ENCODE measurements at places on chromosomes 2 and 18. TPM values are rescaled to one million over a fixed set of nuclear protein-coding genes. Genes with fewer than 3 reads are reported as not detected.

GRCh38 chr18:77520767-77521166 is 271.1 kb downstream of the GALR1 start:
- no peak overlapping the region for H3K4me3 ChIP-seq
- no peaks in the 10 kb centered on the region for H3K36me3 ChIP-seq
- no peak overlapping the region for H3K27ac ChIP-seq
- no peaks in the 10 kb centered on the region for H3K4me1 ChIP-seq
- no peak for DNase-seq
- no peaks in the 10 kb centered on the region for H3K27me3 ChIP-seq

- no peak overlapping the region for H3K27ac ChIP-seq
- H3K36me3 ChIP-seq: no peaks in the 10 kb centered on the region
- H3K27me3 ChIP-seq: no peaks in the 10 kb centered on the region
- DNase-seq: no peak
- no peaks in the 10 kb centered on the region for H3K4me1 ChIP-seq
These were observed 319.4 kb upstream of the SLC39A10 start for GRCh38 chr2:195337597-195337996.

GRCh38 chr2:197904446-197904845 is 100.1 kb downstream of the PLCL1 start:
- no peaks in the 10 kb centered on the region for H3K27me3 ChIP-seq
- peaks cover 29% of the 10 kb centered on the region for H3K4me1 ChIP-seq
- no peak for DNase-seq
- H3K27ac ChIP-seq: no peak overlapping the region
- H3K36me3 ChIP-seq: no peaks in the 10 kb centered on the region
- no peak overlapping the region for H3K4me3 ChIP-seq

DNA sequence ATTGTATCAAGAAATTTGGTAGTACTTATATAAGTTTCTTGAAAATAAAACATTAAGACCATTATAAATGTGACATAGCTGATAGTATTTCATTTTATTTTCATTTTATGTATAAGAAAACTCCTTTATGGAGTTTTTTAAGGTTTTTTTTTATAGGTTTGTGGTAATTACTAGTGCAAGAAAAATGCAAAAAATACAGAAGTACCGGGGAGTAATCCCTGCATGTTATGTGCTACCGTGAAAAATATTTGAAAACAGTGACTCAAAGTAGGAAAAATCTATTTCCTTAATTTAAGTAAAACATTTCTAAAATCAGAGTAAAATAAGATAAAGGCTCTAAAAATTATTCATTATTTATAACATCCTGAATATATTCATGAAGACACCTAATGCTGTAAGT is 21.6 kb downstream of the ZSWIM2 start:
- H3K4me1 ChIP-seq: no peaks in the 10 kb centered on the region
- H3K27me3 ChIP-seq: no peaks in the 10 kb centered on the region
- no peak overlapping the region for H3K27ac ChIP-seq
- no peak overlapping the region for H3K4me3 ChIP-seq
- DNase-seq: no peak

GRCh38 chr2:62270728-62271127 is 74.8 kb downstream of the B3GNT2 start:
- no peak overlapping the region for H3K4me3 ChIP-seq
- no peaks in the 10 kb centered on the region for H3K36me3 ChIP-seq
- no peak overlapping the region for H3K27ac ChIP-seq
- peaks cover 6% of the 10 kb centered on the region for H3K4me1 ChIP-seq
- no peaks in the 10 kb centered on the region for H3K27me3 ChIP-seq

Gene PLGLB1
- total RNA-seq: not detected

Gene IL36G
- total RNA-seq: not detected

GRCh38 chr18:54872681-54873080 is 44.4 kb downstream of the RAB27B start:
- no peak overlapping the region for H3K4me3 ChIP-seq
- H3K27me3 ChIP-seq: no peaks in the 10 kb centered on the region
- no peaks in the 10 kb centered on the region for H3K36me3 ChIP-seq
- H3K27ac ChIP-seq: no peak overlapping the region
- DNase-seq: no peak

- no peaks in the 10 kb centered on the region for H3K27me3 ChIP-seq
- no peak overlapping the region for H3K4me3 ChIP-seq
- DNase-seq: no peak
- H3K27ac ChIP-seq: no peak overlapping the region
These were observed 31.5 kb downstream of the EHBP1 start for GRCh38 chr2:62736899-62737559.

DNA sequence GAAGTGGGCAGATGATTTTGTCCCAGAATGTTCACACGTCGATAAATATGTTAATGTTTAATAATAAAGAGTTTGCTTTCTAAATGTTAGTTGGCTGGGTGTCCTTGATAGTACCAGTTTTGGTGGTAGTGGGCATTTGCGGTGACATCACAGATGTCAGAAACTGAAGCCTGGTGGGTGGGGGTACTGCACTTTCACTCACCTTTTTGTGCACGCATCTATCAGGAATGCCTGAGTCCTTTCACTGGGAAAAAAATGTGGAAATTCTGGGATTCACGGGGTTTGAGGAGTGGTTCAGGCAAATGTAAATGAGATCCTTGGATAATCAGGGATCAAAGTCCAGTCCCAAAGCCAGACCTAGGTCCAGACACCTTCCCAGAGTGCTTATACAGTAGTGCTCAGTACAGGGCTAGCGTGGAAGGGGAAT is 3.2 kb downstream of the EPAS1 start:
- peak overlapping the region; percentile 90 for H3K4me3 ChIP-seq
- no peaks in the 10 kb centered on the region for H3K27me3 ChIP-seq

GRCh38 chr18:33469699-33470098 is 29.2 kb upstream of the CCDC178 start:
- DNase-seq: no peak
- no peak overlapping the region for H3K27ac ChIP-seq
- H3K27me3 ChIP-seq: no peaks in the 10 kb centered on the region
- no peak overlapping the region for H3K4me3 ChIP-seq
- no peaks in the 10 kb centered on the region for H3K36me3 ChIP-seq
- no peaks in the 10 kb centered on the region for H3K4me1 ChIP-seq

DNA sequence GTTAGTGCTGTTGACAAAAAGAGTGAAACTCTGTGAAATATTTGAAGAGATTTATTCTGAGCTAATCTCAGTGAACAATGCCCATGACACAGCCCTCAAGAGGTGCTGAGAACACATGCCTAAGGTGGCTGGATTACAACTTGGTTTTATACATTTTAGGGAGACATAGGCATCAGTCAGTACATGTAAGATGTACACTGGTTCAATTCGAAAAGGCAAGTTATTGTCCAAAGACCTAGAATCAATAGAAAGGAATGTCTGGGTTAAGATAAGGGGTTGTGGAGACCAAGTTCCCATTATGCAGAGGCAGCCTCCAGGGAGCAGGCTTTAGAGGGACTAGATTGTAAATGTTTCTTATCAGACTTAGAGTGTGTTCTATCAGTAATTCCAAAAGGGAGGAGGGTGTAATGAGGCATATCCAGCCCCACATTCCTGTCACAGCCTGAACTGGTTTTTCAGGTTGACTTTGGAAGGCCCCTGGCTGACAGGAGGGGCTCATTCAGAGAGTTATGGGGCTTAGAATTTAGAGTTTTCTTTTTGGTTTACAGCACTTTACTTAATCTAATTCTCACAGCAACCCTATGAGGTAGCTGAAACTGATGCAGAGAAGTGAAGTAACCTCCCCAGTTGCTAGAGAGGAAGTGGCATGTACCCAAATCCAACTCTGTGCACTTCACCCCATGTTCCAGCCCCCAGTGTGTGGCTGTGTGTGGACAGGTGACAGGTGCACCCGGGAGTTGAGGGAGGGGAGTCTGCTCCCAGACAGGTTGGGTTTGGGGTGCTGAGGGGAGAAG is 28.3 kb upstream of the ASAP2 start:
- H3K27me3 ChIP-seq: no peaks in the 10 kb centered on the region
- H3K36me3 ChIP-seq: no peaks in the 10 kb centered on the region
- peak overlapping the region; percentile 58 for H3K27ac ChIP-seq
- H3K4me1 ChIP-seq: peaks cover 25% of the 10 kb centered on the region
- H3K4me3 ChIP-seq: no peak overlapping the region
- DNase-seq: no peak

DNA sequence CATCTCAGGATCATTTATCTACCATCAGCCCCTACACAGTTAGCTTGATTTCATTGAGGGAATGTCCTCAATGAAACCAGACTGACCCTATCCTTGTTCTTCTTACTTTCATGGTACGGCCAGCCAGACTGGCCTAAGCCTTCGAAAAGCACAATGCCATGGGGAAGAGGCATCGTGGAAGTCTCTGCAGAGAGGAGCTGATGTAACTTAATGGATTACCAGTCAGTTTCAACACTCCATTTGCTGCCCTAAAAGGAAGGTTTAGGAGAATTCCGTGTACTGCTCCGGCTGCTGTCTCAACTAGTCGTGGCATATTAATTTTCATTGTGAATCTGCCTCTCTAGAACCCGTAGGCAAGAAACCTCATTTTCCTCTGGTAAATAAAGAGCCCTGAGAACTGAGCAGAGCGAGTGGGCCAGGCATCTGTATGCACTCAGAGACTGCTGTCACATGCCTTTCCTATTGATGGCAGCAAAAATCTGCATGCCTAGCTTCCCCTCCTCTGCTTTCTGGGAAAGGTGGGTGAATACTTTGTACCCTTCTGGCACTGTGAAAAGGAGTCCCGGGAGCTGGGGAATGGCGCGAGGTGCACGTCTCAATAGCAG is 184.9 kb downstream of the KLHL29 start:
- no peak overlapping the region for H3K27ac ChIP-seq
- DNase-seq: no peak
- peaks cover 16% of the 10 kb centered on the region for H3K4me1 ChIP-seq
- no peaks in the 10 kb centered on the region for H3K36me3 ChIP-seq
- H3K27me3 ChIP-seq: no peaks in the 10 kb centered on the region
- no peak overlapping the region for H3K4me3 ChIP-seq

Gene DOCK10
- 0.93 TPM for total RNA-seq

GRCh38 chr2:197011801-197012641 is 85.5 kb upstream of the PGAP1 start:
- no peak overlapping the region for H3K4me3 ChIP-seq
- DNase-seq: no peak
- H3K4me1 ChIP-seq: no peaks in the 10 kb centered on the region
- no peaks in the 10 kb centered on the region for H3K36me3 ChIP-seq

DNA sequence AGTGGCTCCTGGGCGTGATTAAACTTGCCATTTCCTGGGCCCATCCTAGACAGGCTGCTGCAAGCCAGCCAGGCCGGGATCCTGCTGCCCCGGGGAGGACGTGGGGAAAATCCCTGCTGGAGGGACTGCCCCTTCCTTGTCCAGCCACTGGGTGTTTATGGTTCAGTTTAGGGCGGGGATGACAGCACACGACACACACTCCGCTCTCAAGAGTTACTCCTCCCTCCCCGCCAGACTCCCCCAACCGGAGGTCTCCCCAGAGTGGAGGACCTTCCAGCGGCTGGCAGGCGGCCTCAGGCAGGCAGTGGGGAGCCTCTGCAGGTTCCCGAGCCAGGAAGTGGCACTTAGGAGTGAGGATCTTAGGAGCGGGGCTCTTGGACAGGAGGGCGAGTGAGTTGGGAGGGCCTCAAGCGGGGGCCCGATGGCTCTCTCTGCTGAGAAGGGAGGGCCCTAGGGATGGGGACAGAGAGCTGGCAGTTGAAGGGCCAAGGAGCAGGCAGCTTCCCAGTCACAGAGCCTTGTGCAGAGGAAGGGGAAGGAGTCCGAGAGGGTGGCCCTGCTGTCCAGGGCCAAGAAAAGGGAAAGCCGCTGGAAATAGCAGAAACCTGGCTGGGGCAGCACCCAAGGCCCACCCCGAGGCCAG is 5.7 kb upstream of the GPR35 start:
- no peak overlapping the region for H3K4me3 ChIP-seq
- no peaks in the 10 kb centered on the region for H3K36me3 ChIP-seq
- no peaks in the 10 kb centered on the region for H3K4me1 ChIP-seq
- no peak overlapping the region for H3K27ac ChIP-seq
- no peak for DNase-seq

DNA sequence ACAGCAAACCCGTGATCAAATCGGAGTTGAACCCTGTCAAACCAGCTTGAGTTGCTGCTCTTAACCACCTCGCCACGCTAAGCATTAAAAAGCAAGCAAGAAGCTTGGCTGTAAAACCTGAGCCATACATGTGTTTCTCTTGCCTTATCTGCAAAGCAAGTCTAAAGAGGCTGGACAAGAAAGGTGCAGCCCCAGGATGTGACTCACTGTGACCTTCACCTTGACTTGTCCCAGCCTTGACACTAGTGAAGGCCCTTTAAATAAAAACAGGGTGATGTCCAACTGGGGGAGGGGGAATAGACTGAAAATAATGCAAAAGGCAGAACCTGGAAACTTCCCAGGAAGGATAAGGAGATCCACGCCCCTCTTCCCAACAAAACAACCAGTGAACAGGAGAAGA is 127.6 kb upstream of the NPAS2 start:
- no peaks in the 10 kb centered on the region for H3K36me3 ChIP-seq
- no peaks in the 10 kb centered on the region for H3K4me1 ChIP-seq
- H3K27me3 ChIP-seq: no peaks in the 10 kb centered on the region
- H3K27ac ChIP-seq: no peak overlapping the region
- H3K4me3 ChIP-seq: no peak overlapping the region
- DNase-seq: no peak
